ENCODE measurements at places on chromosomes 1 and 21.
A peak's percentile ranks its signal among the peaks of the same experiment; 100 is the strongest.

GRCh38 chr1:109365642-109366204 is 32.0 kb downstream of the SORT1 start:
- no peak for DNase-seq

DNA sequence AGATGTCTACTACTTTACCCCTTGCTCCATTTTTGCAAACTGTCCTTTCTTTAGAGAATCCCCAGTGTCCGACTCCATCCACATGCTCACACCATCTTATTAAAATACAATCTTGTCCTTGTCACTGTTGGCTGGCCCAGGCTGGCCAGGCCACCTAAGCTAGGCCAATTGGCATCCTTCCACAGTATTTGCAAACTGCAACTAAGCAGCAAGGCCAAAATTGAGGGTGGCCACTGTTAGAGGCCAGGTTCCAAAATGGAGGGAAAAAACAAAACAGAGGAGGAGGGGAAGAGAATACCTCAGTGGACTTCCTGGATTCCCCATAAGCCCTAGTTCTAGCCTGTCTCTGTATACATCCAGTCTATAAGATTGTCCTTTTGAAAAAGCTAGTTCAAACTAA is 4.3 kb downstream of the FAM89A start:
- no peak for DNase-seq

GRCh38 chr21:45011911-45012661 is 62.3 kb upstream of the ADARB1 start:
- no peak for DNase-seq

DNA sequence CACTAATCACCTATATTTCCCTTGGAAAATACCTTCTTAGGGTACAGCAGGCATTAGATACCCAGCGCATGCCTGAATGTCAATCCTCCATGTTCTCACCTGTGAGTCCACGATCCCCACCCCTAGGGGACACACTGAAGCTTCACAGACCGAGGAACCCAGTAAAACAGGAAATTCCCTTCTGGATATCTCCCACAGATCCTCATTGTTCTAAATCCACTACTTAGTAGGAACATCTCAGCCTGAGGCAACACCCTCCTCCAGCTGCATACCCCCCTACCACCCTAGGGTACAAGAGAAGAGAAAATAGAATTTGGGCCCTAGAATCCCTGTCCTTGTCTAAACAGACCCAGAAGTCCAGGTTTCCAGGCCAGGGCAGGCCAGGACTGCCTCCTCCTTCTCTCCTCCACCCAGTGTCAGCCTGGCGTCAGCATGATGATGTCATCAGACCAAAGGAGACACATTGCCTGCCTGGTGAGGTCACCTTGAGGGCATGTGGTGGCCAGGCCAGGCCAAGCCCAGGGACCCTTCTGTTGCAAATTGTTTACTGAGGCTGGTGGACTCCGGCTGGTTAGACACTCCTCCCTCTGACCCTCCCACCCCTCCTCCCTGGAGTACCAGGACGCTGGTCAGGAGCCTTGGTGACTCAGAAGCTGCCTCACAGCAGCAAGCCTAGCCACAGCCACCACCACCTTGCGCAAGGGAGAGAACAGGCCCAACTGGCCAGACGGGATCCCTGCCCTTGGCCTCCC is 6.2 kb downstream of the NECTIN4 start:
- DNase-seq, result no peak

GRCh38 chr1:22563671-22564602 is 648 bp downstream of the EPHA8 start:
- no peak for DNase-seq

DNA sequence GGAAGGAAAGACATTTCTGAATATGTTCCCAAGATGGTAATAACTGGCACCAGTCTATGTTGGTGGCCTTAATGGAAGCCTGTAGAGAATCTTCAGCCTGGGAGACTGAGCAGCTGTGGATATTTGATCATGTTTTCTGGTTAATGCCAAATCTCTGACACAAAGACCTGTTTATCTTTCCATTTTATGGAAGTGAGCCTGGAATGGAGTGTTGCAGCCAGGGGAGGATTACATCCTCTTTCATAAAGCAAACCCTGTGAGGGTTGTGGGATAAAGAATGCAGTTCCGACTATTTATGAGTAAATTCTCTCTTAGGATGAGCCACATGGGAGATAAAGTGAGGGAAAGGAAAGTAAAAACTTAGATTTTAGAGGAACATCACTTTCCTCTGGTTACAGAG is 144.1 kb downstream of the PCP4 start:
- DNase-seq, result no peak

DNA sequence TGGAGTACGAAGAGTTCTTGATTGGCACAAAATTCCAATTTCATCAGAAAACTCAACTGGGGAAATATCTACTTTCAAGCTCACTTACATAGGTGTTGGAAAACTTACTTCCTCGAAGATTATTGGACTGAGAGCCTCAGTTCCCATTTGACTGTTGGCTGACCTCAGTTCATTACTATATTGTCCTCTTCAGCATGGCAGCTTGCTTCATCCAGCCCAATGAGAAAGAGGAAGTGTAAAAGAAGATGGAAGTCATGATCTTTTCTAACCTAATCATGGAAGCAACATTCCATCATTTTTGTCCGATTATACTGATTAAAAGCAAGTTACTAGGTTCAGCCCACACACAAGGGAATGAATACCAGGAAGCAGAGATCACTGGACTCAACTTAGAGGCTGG is 49.4 kb downstream of the HSD3B1 start:
- no peak for DNase-seq

DNA sequence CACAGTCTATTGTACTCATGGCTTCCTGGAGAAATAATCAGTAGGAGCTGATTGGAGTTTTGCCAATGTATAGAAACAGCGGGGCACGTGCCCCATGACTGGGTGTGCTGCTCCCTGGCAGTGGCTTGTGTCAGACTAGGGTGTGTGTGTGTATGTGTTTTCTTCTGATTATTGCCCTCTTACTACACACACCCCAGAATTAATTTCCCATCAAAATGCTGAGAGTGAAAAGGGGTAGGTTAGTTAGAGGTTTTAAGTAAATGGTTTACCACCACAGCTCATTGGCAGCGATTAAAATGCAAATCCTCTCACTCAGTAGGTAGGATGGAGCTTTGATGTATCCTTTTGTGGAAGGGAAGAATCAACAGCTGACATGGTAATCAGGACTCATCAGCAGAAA is 29.9 kb downstream of the HHAT start:
- DNase-seq, result no peak

- no peak for DNase-seq
Measured at GRCh38 chr1:221053889-221054288, 174.6 kb downstream of the HLX start.

DNA sequence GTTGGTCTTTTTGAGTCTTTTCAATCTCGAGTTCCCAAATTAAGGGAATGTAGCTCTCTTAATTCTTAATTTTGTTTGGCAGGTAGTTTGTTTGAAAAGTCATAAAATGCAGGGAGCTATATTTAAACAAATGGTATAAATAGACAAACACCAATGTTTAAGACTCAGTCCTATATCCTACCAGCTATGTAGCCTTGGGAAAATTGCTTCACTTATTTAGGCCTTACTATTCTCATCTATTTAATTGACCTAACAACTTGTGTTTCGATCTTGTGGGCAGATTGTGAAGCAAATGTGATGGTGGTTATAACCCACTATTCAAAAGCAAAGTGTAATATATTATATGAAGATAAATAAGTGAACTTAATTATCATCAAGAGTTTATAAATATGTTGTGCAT is 167.3 kb upstream of the KCTD3 start:
- DNase-seq, result no peak

GRCh38 chr1:30315185-30315960 is 408.0 kb downstream of the MATN1 start:
- DNase-seq, result no peak

- DNase-seq, result no peak
Measured at GRCh38 chr1:65658122-65658521, 134.6 kb upstream of the PDE4B start.

GRCh38 chr21:34526618-34527290 is 14.7 kb upstream of the KCNE1 start:
- DNase-seq, result no peak

- peak; percentile 8 for DNase-seq
Measured at GRCh38 chr1:68010090-68010489, 40.3 kb downstream of the DIRAS3 start.

DNA sequence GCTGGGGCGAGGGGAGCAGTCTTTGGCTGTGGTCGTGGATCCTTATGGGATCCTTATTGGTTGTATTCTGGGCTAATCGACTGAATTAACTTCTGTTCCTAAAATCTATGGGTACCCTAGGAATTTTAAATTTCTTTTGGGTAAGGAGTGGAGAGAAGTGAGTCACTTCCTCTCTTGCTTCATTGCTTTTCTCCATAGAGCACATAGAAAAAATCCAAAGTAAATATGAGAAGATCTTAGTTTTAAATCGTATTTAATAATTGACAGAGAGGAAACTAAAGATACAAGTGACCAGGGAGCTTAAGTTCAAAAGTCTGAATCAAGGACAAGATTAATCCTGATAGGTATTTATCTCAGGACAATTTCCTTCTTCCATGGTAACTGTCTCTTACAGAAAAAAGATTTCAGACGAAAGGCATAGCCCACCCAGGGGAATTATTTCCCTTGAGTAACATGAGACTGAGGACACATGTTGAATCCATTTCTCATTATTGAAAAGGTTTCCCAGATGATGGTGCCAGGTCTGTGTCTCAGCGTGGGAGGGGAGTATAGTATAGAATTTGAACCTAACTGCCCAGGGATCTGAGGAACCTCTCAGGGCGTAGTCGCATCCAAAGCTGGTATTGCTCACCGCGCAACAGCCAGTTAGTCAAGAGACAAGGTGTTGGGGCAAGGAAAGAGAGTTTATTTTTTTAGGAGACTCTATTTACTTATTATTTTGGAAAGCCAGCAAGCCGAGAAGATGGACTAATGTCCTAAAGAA is 28.7 kb upstream of the FASLG start:
- DNase-seq, result no peak

DNA sequence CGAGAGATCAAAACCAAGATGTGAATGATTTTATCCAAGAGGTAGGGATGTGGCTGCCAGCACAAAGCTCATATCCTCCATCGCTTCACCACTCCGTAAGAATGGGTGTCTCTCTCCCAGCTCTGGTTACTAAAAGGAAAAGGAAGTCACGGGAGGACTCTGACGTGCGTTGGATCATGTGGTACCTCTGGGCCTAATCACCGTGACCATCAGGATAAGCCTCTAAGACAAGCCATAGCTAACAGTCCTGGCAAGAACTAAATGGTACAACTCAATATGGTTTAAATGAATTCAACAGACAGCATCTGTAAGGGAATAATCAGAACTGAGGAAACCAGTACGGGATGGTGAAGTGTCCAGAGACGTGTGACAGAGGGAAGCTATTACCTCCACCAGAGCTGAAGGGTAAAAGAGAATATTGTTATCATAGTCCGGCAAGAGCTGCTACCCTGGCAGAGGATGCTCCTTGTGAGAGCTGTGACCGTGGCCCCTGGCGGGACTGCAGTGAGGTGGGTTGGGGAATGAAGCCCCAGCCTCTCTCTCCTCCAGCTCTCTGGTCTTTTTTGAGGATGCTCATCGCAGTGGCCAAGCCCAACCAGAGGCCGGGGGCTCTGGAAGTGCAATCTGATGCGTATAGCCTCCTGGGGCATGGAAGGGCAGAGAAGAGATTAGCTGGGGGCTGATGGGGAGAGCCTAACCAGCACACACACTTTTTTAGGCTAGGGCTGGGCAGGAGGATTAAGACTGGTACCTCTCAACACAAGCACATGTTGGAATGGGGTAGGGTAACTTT is 54.2 kb downstream of the KIAA1614 start:
- no peak for DNase-seq

GRCh38 chr1:198837278-198838021 is 198.6 kb downstream of the PTPRC start:
- no peak for DNase-seq

GRCh38 chr1:34549199-34549598 is 205.6 kb upstream of the GJB5 start:
- no peak for DNase-seq

DNA sequence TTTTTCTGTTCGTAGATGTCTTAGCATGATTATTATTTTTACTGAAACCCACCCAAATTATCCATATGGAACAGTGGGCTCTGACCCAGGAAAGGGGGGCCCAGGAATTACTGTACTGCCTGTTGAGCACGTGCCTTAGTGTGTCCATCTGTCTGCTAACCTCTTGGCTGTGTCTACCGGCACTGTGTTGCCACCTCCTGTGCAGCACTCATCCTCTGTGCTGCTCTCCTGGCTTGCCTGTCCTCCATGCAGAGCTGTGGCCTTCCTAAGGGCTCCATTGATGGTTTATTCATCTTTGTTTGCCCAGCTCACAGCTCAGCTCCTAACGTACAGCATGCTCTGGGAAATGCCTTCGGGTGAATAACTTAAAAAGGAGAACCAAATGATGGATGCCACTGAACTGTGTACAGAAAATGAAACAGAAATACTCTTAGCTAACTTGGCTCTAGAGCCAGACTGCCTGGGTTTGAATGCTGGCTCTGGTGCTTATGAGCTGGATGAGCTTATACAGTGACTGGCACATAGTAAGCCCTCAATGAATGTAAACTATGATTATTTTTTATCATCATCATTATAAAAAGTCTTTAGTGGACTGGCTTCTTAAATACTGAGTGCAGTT is 11.4 kb upstream of the RPTN start:
- DNase-seq, result no peak

GRCh38 chr1:63703701-63704107 is 70.1 kb upstream of the ROR1 start:
- no peak for DNase-seq

GRCh38 chr1:109671067-109671466 is 3.2 kb downstream of the GSTM2 start:
- DNase-seq, result no peak

DNA sequence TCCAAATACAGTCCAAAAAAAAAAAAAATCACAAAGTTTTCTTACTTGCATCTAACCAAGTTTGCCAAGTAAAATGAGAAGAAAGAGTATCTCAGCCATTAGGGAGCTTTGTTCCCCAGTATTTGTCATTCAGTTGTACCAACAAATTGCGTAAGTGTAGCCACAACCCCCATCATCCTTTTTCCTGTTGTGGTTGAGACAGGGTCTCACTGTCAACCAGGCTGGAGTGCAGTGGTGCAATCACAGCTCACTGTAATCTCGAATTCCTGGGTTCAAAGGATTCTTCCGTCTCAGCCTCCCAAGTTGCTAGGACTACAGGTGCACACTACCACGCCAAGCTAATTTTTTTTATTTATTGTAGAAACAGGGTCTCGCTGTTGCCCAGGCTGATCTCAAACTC is 9.5 kb downstream of the STX6 start:
- DNase-seq, result no peak

DNA sequence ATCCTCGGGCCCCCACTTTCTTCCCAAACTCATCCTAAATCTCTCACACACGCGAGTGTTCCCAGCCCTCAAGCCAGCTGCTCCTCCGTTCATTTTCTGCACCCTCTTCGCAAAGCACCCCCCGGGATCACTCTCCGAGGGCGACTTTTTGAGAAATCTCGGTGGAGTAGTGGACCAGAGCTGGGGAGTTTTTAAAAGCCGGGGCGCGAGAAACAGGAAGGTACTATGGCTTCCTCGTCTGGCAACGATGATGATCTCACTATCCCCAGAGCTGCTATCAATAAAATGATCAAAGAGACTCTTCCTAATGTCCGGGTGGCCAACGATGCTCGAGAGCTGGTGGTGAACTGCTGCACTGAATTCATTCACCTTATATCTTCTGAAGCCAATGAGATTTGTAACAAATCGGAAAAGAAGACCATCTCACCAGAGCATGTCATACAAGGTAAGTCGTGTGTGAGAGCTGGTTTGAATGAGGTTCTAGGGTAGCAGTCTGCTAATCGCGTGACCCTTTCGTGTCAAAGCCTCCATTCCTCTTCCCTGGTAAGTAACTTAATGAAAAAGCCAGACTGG is 800 bp downstream of the DR1 start:
- DNase-seq, result no peak

Data from NCI-H187 treated with DMSO at 0.1 percent for 48 hours (cell line).